Activated naive CD8-positive, alpha-beta T cell treated with anti-CD3 and anti-CD28 coated beads, Interleukin-2, amount 10 ng/mL, durations not matched to agents 7 days and 5 days (primary cell): ENCODE measurements at places on chromosomes 5 and 9.

- DNase-seq, result no peak
These were observed 231.0 kb downstream of the NNT start for GRCh38 chr5:43833961-43834360.

- DNase-seq, result no peak
These were observed 157.5 kb downstream of the DMRT2 start for GRCh38 chr9:1207686-1208085.

DNA sequence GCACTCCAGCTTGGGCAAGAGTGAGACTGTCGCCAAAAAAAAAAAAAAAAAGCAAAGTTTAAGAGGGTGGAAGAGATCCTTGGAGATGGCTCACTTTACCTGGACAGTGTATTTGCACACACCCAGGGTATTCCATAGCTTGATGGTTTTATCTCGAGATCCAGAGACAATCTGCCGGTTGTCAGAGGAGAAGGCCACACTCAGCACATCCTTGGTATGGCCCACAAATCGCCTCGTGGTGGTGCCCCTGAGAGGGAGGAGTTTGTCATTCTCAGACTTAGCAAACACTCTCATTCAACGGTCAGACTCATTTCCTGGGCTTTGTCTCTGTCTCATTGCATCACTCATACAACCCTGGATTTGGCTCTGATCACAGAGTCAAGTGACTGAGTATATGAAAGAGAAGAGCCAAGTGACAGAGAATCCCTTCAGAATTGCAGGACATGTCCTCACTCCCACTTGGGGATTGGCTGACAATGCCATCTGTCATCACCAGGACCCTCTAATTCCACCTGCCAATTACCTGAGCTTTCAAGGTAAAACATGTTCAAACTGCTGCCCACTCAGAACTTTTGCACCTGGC, 2.2 kb downstream of the RACK1 start:
- no peak for DNase-seq

DNA sequence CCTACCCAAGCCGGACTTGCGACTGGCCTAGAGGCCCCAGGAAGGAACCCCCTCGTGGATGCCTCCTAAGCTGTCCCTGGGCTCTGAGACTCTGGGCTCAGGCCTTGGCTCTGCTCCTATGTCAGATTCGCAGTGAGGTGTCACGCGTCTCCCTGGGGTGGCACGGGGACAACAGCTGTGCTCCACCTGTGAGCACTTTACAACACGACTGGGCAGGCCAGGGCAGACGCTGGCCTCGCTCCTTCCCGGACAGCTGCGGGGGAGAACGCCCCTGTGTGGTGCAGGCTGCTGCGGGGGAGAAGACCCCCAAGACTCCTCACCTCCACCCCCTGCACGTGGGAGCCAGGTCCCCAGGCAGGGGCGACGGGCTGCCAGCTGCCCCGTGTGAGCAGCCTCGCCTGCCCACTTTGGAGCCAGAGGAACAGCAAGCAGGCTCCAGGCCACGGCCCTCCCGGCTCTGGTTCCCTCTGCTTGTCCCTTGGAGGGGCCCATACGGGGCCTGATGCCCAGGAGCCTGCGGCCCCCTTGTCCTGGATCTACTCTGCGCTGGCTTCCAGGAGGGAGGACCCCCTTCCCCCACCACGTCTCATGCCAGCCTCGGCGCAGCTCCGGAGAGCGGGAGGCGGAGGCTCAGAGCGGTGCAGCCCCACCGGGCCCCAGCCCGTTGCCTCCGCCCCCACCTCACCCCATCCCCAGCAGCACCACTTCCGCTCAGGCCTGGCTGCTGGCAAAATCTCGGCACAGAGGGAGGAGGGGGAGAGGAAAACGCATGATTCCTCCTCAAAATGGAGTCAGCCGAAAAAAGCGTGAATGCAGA, 36.0 kb downstream of the SARDH start:
- peak; percentile 70 for DNase-seq
